ENCODE measurements at places on chromosomes 3 and 15.

GRCh38 chr15:80783260-80783659, 4.1 kb downstream of the CEMIP start:
- H3K27me3 ChIP-seq: peaks cover 31% of the 10 kb centered on the region
- no peak overlapping the region for H3K4me3 ChIP-seq
- H3K27ac ChIP-seq: no peak overlapping the region
- no peaks in the 10 kb centered on the region for H3K36me3 ChIP-seq
- H3K4me1 ChIP-seq: peaks cover 16% of the 10 kb centered on the region

DNA sequence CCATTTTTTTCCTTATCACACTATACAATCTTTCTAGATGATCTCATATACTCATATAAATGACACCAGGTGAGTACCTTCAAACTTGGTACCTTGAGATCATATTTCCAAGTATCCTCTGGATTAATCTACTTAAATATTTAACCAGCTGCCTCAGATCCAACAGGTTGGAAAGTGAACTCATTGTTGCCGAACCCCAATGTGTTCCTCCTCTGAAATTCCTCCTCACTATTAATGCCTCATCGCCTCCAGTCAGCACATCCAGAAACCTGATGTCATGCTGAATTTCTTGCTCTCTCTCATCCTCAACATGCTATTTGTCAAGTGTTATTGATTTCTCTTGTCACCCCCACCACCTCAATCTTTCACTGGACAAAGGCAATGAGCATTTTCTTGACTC, 221.8 kb downstream of the FMN1 start:
- DNase-seq: no peak
- H3K27me3 ChIP-seq: peaks cover 5% of the 10 kb centered on the region
- no peaks in the 10 kb centered on the region for H3K36me3 ChIP-seq
- H3K4me1 ChIP-seq: no peaks in the 10 kb centered on the region
- no peak overlapping the region for H3K27ac ChIP-seq

GRCh38 chr3:82033186-82033585, 271.7 kb upstream of the GBE1 start:
- no peak for DNase-seq
- H3K27me3 ChIP-seq: no peaks in the 10 kb centered on the region

- H3K4me3 ChIP-seq: no peak overlapping the region
- no peaks in the 10 kb centered on the region for H3K36me3 ChIP-seq
- DNase-seq: no peak
These were observed 504.1 kb downstream of the TBL1XR1 start for GRCh38 chr3:176692966-176693785.

DNA sequence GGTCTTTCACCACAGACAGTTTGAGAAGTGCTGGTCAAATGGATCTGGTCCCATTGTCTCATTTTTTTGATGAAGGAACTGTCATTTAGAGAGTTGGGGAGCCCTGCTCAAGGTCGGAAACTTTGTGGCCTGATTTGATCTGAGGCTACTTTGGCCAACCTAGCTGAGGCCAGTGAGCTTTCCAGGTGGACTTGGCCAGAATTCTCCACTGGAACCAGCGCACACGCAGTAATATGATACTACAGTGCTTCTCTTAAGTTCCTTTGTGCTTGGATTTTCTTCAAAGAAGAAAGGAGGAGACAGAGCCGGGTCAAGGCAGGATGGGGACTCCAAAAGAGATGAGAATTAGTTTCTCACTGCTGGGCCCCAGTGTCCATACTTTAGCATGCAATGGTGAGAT, 50.5 kb downstream of the CCNB2 start:
- H3K27me3 ChIP-seq: no peaks in the 10 kb centered on the region
- no peaks in the 10 kb centered on the region for H3K36me3 ChIP-seq
- H3K4me3 ChIP-seq: no peak overlapping the region

DNA sequence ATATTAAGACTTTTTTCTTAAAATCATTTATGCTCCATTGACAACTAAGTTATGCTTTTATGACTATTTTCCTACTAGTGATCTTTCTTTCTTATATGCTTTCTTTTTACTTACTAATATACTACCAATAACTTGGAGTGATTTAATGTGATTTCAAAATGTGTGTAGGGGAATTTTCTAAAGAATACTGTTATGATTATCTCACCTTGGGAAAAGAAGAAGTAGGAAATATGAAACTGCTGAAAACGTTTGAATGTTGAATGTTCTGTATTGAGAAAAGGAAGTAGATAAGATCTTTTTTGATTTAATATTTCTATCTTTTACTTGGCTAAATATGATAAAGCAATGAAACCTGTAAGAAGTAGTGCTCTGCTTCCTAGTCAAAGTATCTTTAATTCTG, 7.8 kb upstream of the CD200R1 start:
- no peak overlapping the region for H3K4me3 ChIP-seq
- H3K27ac ChIP-seq: peak overlapping the region; percentile 55

DNA sequence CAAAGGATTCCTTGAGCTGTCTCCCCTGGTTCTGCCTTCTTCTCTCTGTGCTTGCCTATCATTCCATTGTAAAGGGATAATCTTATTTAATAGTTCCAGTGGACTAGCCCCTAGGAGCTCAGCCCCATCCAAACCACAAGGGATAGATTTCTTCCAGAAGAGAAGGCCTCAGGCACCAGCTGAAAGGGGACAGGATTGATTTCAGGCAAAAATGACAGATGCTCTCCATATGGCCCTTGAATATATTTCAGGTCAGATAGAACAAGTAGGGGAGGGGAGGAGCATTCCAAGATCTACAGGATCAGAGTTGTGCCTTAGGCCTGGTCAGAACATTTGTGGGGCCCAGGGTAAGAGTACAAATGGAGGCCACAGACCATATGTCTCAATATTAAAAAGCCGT, 85.3 kb downstream of the RPLP1 start:
- H3K36me3 ChIP-seq: no peaks in the 10 kb centered on the region
- no peak overlapping the region for H3K27ac ChIP-seq
- H3K4me3 ChIP-seq: no peak overlapping the region
- H3K27me3 ChIP-seq: peaks cover 2% of the 10 kb centered on the region

GRCh38 chr3:194607592-194608389, 25.4 kb downstream of the TMEM44 start:
- H3K36me3 ChIP-seq: no peaks in the 10 kb centered on the region
- no peaks in the 10 kb centered on the region for H3K27me3 ChIP-seq
- H3K27ac ChIP-seq: no peak overlapping the region
- no peaks in the 10 kb centered on the region for H3K4me1 ChIP-seq
- no peak overlapping the region for H3K4me3 ChIP-seq
- no peak for DNase-seq

DNA sequence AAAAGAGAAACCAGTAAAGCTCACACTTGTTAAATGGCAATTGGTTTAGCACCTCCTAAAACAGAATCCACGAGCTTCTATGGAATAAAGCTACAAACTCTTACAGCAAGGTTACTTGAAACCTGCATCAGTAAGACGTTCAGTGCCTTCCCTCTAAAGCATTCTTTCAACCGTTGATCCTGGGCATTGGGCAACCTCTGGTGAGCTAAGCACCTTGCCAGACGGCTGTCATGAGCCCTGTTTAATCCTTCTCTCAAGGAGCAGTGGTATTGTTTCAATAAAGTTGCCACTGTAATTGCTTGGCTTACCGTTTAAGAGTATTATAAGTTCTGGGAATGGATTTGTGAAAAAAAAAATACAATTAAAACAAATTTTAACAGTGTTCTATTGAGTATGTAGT, 75.0 kb downstream of the COL8A1 start:
- no peak overlapping the region for H3K4me3 ChIP-seq
- no peaks in the 10 kb centered on the region for H3K4me1 ChIP-seq
- peaks cover 17% of the 10 kb centered on the region for H3K27me3 ChIP-seq

DNA sequence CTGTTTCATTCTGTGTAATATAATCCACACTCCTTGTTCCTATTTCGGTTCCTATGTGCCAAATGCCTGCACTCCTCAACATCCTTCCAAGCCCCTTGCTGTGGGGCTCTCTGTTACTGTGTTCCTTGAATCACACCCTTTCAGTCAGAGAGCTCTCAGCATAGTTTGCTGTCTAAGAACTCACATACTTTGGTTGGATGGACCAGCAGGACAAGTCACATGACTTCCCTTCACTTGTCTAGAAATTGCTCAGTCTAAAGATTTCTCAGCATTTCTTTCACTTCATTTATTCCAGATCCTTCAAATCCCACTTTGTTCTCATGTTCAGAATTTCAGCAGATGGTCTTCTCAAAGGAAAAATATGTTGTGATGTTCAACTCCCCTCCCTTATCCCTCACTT, 203.5 kb upstream of the PFN2 start:
- no peak for DNase-seq
- H3K4me3 ChIP-seq: no peak overlapping the region
- H3K27ac ChIP-seq: no peak overlapping the region

- peak overlapping the region; percentile 97 for H3K27ac ChIP-seq
- H3K4me1 ChIP-seq: peaks cover 83% of the 10 kb centered on the region
- peak overlapping the region; percentile 93 for H3K4me3 ChIP-seq
- no peaks in the 10 kb centered on the region for H3K27me3 ChIP-seq
- no peaks in the 10 kb centered on the region for H3K36me3 ChIP-seq
These were observed 542 bp downstream of the ACAA1 start for GRCh38 chr3:38136393-38136776.

- DNase-seq: no peak
- no peak overlapping the region for H3K27ac ChIP-seq
- peaks cover 30% of the 10 kb centered on the region for H3K27me3 ChIP-seq
These were observed 34.0 kb upstream of the HRH1 start for GRCh38 chr3:11120091-11120805.

GRCh38 chr3:62938583-62938982, 63.4 kb upstream of the CADPS start:
- H3K4me3 ChIP-seq: no peak overlapping the region
- H3K27ac ChIP-seq: no peak overlapping the region
- no peaks in the 10 kb centered on the region for H3K4me1 ChIP-seq
- no peak for DNase-seq

DNA sequence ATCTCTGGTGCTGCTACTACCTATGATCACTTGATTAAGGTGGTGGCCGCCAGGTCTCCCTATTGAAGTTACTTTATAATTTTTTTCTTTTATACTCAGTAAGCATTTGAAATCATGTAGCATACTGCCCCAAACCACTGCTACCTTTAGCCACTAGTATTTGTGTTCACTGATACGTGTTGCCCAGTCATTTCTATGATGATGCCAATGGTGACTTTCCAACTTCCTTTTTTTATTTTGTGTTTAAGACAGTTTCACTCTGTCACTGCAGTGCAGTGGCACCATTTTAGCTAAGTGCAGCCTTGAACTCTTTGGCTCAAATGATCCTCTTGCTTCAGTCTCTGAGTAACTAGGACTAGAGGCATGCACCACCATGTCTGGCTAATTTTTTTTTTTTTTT, 598.2 kb downstream of the NAALADL2 start:
- H3K36me3 ChIP-seq: no peaks in the 10 kb centered on the region
- no peak overlapping the region for H3K4me3 ChIP-seq
- H3K27me3 ChIP-seq: no peaks in the 10 kb centered on the region
- H3K27ac ChIP-seq: no peak overlapping the region
- H3K4me1 ChIP-seq: no peaks in the 10 kb centered on the region

DNA sequence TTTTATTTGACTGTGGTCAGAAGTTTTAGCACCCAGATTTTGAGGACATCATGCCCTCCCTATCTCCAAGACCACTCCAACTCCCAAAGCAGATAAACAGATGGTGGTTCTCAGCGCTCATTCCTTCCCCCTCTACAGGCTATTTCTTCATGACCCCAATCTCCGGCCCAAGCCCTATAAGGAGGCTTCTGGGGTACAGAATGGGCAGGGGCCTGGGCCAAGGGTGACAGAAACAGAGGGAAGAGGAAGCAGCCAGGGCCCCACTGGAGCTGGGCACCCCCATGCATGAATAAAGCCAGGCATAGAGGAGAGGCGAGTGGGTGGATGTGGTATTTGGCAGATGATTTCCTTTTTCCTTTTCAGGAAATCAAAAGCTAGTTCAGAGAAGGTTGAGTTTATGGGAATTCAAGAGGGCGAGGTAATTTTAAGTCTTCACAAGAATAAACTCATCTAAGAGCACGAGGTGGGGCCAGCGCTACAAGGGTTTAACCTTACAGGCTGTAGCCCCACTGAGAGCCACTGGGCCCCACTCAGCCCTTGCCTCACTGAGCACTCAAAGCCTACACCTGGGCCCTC, 104.8 kb upstream of the HERC1 start:
- no peak for DNase-seq
- peak overlapping the region; percentile 14 for H3K27ac ChIP-seq
- H3K4me3 ChIP-seq: peak overlapping the region; percentile 43
- H3K4me1 ChIP-seq: peaks cover 24% of the 10 kb centered on the region

GRCh38 chr3:32968920-32969389, 17.5 kb downstream of the CCR4 start:
- peaks cover 7% of the 10 kb centered on the region for H3K4me1 ChIP-seq
- H3K4me3 ChIP-seq: no peak overlapping the region
- no peak for DNase-seq
- peaks cover 19% of the 10 kb centered on the region for H3K36me3 ChIP-seq

DNA sequence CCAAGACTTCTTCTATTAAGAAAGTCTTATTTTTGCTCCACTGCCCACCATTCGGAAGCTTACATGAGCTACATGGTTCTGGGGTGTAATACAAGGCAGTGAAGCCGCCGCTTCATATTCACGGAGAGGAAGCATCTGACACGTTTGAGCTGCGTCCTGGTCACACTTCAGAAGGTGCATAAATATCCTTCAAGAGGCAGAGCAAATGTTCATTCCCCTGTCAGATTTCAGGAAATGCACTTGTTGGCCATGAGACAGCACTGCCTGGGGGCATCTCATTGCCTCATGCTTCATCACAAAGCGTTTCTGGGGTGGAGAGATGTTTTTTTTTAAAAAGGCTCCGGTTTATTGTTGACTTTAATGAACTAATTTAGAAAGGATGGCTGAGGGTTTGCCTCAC, 119.9 kb downstream of the CADPS start:
- no peak overlapping the region for H3K27ac ChIP-seq
- peaks cover 2% of the 10 kb centered on the region for H3K27me3 ChIP-seq
- DNase-seq: no peak
- H3K4me3 ChIP-seq: no peak overlapping the region
- H3K4me1 ChIP-seq: no peaks in the 10 kb centered on the region
- H3K36me3 ChIP-seq: no peaks in the 10 kb centered on the region

- no peaks in the 10 kb centered on the region for H3K36me3 ChIP-seq
- H3K27me3 ChIP-seq: peaks cover 3% of the 10 kb centered on the region
- no peak for DNase-seq
- H3K27ac ChIP-seq: no peak overlapping the region
- H3K4me1 ChIP-seq: no peaks in the 10 kb centered on the region
These were observed 57.3 kb downstream of the FRMD5 start for GRCh38 chr15:44137750-44138149.

DNA sequence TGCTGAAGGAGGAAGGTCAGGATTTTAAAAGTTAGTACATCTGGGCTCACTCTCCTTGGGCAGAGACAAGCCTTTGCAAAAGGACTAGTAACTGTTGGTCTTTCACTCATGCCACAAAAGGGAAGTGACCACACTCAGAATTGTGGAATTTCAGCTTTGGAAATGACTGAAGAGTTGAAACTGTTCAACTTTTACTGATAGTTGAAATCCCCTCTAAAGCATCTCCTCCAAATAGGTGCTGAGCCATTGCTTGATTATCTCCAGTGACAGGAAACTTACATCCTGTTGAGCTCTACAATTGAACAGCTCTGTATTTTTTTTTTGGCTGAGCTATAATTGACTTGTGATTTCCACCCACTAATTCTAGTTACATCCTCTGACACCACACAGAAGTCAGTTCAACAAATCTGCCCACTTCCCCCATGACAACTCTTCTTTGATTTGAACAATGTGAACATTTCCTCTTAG, 254.8 kb upstream of the TPRG1 start:
- H3K27ac ChIP-seq: peak overlapping the region; percentile 34
- H3K27me3 ChIP-seq: no peaks in the 10 kb centered on the region
- no peak overlapping the region for H3K4me3 ChIP-seq
- DNase-seq: no peak
- peaks cover 39% of the 10 kb centered on the region for H3K4me1 ChIP-seq
- no peaks in the 10 kb centered on the region for H3K36me3 ChIP-seq

- no peaks in the 10 kb centered on the region for H3K27me3 ChIP-seq
- no peak for DNase-seq
- peaks cover 4% of the 10 kb centered on the region for H3K4me1 ChIP-seq
- no peak overlapping the region for H3K4me3 ChIP-seq
These were observed 31.9 kb downstream of the MME start for GRCh38 chr3:155111971-155112370.
